SHP77 (cell line): ENCODE measurements at places on chromosomes 5 and 9.

GRCh38 chr5:116486588-116486987 is 88.0 kb downstream of the SEMA6A start:
- no peak for DNase-seq

DNA sequence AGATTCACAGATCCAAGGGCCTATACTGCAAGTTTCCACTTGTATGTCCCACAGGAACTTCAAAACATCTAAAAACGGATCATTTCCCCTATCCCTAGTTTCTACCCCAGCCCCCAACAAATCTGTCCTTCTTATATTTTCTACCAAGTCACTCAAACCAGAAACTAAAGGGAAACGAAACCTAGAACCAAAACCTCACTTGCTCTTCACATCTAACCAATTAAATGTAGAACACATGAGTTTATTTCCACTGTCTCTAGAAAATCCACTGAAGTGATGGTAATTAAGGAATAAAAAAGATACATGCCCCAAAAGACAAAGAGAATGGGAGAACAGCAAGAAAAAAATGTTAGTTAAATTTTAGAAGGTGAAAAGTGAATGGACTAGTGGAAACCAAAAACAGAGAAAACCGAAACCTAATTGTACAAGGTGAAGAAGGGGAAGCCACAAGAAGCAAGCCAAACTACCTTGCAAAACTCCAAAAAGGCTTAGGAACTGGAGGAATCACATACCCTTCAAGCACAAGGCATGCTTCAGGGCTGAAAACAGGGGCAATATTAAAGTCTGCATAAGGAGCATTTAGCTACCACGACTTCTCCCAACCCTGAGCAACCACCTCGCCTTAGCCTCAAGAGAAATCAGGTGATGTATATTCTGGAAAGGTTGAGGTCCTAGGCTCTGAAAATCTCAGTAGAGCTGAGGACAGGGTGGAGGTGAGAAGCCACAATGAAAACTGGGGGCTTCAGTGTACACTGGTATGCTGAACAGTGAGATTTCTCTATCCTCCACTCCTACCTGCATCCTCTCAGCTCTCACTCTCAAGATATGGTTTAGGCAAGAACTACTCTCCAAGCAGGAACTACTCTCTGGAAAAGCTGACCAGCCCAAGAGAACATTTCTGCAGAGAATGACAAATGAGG is 11.1 kb downstream of the SMU1 start:
- DNase-seq, result no peak

GRCh38 chr9:91920630-91921350 is 29.2 kb downstream of the ROR2 start:
- DNase-seq, result no peak

DNA sequence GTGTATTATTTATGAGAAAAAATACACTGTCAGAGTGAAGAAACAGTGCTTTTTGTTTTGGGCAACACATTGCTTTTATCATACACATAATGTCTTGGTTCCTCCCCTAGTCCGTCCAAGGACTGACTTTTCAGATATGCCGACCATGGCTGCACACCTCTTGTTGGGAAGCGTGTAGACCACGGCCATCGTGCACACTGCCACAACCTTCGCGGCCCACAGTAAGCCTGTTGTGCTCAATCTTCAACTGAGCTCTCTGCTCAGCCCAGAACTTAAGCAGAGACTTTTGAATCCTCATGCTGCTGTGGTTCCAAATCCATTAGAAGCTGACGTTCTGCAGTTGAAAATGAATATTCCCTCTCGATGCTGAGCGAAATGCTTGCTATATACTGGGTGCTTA is 157.6 kb upstream of the IRX2 start:
- no peak for DNase-seq

- DNase-seq, result no peak
Observed at GRCh38 chr9:93591301-93592007, 15.1 kb downstream of the PHF2 start.

DNA sequence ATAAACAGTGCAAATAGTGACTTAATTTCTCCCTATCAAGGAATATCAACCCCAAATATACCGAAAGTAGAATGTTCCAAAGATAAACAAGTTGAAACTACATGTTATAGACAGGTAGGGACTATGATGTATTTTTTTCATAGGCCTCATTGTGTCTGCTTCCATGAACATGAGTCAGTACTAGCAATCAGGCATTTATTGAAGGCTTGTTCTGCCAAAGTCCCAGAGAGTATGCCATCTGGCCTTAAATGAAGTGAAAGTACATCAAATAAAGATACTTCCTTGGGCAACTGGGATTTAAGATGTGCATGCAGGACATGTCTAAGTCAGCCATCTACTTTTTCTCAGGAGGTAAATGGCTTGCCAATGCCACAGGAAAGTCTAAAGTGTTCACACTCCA is 6.5 kb downstream of the GHR start:
- DNase-seq, result no peak

DNA sequence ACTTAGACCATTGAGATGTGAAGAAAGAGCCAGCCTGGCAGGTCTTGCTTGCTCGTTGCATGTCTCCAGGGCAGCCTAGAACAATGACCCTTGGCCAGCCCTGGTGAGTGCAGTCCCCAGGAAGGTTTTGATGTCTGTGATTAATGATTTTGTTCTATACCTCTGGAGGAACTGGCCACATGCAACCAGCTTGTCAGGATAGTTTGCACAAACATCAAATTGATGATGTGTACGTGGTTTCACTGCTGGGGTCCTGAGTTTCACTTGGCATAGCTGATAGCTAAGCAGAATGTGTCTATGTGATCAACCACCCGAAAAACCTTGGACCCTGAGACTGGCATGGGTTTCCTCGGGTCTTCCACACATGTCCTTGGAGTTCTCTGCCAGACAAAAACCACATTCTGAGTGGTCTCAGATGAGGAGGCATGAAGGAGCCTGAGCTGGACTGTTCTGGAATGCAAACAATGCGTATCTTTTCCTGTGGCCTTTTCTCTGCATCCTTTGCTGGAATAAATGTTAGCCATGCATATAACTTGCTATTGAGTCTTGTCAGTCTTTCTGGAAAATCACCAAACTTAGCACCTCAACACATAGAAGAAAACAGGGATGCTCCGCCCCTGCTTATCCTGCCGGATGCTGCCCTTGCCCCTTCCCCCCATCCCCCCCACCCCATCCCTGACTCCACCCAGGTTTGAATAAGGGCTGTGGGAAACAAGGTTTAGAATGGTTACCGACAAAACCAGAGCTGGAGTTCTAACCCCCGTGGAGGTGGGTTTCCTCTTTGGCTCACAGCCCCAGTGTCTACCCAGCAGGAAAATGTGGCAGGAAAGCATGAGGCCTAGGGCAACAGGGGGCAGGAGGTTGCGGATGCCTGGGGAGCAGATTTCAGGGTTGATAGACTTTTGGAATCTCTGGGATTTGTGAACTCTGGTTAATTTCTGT is 50.1 kb upstream of the ANKRD33B start:
- no peak for DNase-seq

GRCh38 chr5:177610770-177611445 is 11.0 kb downstream of the B4GALT7 start:
- DNase-seq, result no peak

GRCh38 chr5:60814498-60814897 is 29.6 kb downstream of the ELOVL7 start:
- no peak for DNase-seq

DNA sequence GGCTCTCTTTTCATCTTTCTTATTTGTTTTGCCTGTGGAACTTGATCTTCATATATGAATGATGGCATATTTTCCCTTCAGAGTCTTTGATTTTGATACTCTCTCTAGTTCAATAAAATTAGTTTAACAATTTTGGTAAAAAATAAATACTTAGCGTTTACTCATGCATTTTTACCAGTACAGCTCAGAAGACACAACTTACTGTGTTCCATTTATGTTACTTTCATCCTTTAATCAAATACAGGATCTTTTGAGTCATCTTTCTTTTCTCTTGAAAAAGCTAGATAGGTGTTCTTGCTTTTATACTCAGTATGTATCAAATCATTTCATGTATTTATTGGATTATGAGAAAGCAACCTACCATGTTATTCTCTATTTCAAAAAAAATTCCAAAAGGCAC is 47.1 kb upstream of the RICTOR start:
- DNase-seq, result no peak

DNA sequence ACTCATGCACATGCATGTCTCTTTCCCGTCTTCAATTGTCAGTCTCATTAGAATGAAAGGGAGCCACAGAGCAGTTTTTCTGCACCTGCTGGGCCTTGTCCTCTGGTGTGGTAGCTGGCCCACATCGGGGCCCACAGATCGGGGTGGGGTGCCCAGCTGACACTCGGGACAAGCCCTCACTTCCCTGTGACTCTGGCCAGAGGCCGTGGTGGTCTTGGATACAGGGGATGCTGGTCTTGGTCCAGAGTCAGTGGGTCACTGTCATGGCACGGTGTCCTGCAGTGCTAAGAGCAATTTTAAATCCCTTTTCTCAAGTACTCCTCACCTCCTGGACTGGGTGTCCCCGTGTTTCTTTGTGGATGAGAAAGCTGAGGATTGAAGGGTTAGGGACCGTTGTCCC is 193.2 kb downstream of the CACNA1B start:
- no peak for DNase-seq

GRCh38 chr9:121819428-121820231 is 168.2 kb downstream of the DAB2IP start:
- DNase-seq, result no peak

GRCh38 chr9:109730228-109730627 is 49.8 kb upstream of the PALM2AKAP2 start:
- DNase-seq, result no peak

- no peak for DNase-seq
Observed at GRCh38 chr5:5558102-5558501, 135.6 kb downstream of the ICE1 start.

DNA sequence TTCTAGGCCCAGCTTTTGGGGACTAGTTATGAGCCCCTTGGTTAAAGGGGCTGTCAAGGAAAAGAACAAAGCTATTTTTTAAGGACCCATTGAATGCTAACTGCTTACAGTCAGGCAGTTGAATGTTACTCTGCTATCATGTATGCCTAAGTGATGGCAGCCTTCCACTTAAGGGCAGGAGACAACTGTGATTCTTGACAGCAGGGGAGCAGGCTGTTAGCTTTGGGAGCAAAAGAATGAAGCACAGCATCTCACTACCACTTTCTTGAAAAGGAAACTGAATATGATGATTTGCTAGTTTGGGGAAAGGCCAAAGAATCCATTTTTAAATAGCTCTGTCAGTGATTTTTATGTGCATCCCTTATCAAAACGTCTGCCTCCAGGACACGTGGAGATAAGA is 221.6 kb downstream of the SH3GL2 start:
- DNase-seq, result no peak

DNA sequence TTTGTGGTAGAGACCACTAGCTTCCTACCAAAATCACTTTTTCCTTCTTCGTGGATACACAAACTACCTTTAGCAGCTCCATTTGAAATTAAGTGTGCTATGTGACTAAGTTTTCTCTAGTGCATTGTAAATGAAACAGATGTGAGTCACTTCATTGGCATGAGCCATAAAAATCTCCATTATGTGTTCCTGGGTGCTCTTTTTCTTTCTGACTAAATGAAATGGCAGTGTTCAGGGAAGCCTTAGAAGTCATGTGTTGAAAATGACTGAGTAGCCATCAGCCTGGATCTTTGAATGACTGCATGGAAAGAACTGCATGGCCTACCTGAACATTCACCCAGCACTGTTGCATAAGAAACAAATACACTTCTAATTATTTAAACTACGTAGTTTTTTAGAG is 107.9 kb downstream of the NDUFAF2 start:
- no peak for DNase-seq

- no peak for DNase-seq
Observed at GRCh38 chr9:120374239-120374638, 205.7 kb downstream of the CDK5RAP2 start.

GRCh38 chr5:151082282-151082902 is 1.6 kb upstream of the TNIP1 start:
- DNase-seq, result peak; percentile 68

DNA sequence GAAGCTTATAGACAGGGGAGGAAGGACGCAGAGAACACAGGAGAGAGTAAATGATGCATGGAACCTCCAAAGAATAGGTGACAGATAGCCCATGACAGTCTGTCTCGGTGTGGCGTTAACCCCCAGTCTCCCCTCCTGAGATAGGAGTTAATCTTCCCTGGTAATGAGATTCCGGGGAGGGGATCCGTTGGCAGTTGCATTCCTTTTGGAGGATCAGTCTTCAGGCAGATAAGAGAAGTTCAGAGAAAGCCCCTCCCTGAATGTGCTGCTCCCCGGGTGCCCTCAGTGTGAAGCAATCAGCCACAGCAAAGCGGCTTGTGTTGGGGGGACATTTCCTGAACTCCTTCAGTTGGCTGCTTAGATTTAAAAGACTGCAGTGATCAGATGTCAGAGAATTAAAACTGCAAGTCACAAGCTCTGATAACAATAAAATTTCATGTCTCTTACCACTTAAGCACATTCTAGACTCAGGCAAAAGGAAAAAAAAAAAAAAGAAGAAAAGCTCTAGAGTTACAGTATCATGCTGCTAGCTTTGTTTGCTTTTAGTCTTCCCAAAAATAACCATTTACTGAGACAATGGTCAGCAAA is 121.1 kb downstream of the EGFLAM start:
- DNase-seq, result no peak

DNA sequence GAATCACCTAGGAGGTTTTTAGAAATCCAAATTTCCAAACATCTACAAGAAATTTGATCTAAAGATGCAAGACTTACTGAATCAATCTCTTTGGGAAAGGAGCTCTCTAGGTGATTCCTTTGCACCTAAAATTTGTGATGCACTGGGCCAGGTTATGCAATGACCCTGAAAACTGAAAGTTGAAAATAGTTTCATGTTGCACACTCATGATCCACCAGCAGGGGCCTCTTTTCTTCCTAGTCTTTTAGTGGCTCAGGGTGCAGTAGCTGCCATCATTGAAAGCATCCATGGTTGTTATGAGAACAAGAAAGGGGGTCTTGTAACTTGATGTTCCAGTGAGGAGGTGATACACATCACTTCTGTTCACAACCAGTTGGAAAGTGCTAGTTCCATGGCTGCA is 486.8 kb downstream of the PSAT1 start:
- no peak for DNase-seq

GRCh38 chr5:95256991-95257390 is 27.9 kb downstream of the MCTP1 start:
- no peak for DNase-seq
